Temporal lobe (tissue), 4 donors: ENCODE measurements at places on chromosomes 16 and 17. TPM values are rescaled to one million over a fixed set of nuclear protein-coding genes. Genes with fewer than 3 reads are reported as not detected.

TSNAXIP1 gene
- total RNA-seq = 3.0 TPM

TP53TG3F gene
- total RNA-seq = not detected

GLG1 gene
- total RNA-seq = 67.4 TPM

CTRB2 gene
- total RNA-seq = not detected

YBX2 gene
- total RNA-seq = 1.2 TPM

GPRC5C gene
- 4.2 TPM for total RNA-seq

LPO gene
- under 0.01 TPM for total RNA-seq

TNP2 gene
- not detected for total RNA-seq

KRT33B gene
- total RNA-seq = not detected

PERCC1 gene
- not detected for total RNA-seq

NUFIP2 gene
- total RNA-seq = 40.6 TPM

SLC6A2 gene
- total RNA-seq = under 0.01 TPM

TOP2A gene
- total RNA-seq = 20.4 TPM

CAVIN1 gene
- total RNA-seq = 6.4 TPM
